ENCODE measurements at places on chromosomes 5 and 9. TPM values are rescaled to one million over a fixed set of nuclear protein-coding genes. Genes with fewer than 3 reads are reported as not detected.
A peak's percentile ranks its signal among the peaks of the same experiment; 100 is the strongest.

GRCh38 chr5:72167804-72168203 is 60.5 kb downstream of the MAP1B start:
- DNase-seq = peak; percentile 85

GRCh38 chr9:2494562-2494961 is 127.0 kb upstream of the VLDLR start:
- DNase-seq = peak; percentile 82

DNA sequence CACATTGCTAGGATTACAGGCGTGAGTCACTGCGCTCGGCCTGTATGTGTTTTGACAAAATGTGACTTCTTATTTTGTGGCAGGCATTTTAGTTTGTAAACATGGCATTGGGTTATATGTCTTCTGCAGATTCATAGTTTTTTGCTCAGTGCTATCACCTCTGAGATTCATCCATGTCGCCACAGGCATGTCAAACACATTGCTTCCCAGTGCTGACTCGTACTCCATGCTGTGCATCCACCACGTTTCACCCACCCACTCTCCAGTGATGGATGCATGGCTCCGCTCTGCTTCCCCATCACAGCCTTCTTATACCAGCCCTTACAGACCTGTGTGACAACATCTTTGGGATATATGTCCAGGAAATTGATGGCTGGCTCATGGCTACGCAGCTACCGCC is 158.8 kb downstream of the GAS1 start:
- DNase-seq = peak; percentile 45

DNA sequence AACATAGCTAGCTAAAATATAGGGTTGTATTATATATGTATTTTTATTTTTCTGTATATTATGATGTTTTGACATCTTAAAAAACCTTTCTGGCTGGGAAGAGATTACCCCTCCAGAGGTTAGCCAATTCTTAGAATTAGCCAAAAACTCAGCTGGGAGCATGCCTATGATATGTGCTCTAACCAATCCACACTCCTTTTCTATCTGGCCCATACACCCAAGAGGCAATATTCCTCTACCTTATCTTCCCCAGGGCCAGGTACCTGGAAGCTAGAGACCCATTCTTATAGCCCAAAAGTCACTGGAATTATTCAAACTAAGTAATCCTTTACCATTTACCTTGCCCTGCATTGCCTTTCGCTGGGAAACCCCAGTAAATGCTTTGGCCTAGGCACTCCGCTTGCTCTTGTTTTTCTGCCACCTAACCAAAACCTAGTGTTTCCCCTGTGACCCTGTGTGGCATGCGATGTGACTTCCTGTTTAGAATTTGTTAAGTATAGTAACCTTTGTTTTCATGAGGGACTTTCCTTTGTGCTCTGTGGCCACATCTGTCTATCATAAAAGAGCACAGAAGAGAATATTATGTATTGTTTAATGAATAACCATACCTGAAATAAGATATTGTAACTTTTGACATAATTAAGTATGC is 37.4 kb downstream of the CSNK1G3 start:
- DNase-seq = no peak

- DNase-seq = peak; percentile 63
Measured at GRCh38 chr9:111825468-111826145, 30.9 kb upstream of the SHOC1 start.

DNA sequence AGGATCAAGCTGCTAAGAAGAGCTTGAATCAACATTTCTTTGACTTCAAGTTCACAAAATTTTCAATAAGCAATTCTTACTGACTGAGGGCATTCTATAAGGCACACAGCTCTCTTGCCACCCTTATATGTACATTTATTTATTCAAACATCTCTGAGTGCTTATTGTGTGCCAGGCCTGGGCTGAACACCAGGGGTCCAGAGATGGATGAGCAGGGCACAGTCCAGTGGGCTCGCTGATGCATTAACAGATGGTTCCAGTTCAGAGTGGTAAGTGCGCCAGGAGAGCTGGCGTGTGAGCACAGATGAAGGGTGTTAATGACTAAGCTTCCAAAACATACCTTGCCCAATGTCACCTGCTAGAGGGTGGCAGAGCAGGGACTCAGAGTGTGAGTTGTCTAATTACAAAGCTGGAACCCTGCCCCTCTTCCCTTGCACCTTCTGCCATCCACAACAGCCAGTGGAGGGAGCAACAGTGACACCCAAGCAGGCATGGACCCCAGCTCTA is 24.6 kb downstream of the ALG2 start:
- no peak for DNase-seq

DNA sequence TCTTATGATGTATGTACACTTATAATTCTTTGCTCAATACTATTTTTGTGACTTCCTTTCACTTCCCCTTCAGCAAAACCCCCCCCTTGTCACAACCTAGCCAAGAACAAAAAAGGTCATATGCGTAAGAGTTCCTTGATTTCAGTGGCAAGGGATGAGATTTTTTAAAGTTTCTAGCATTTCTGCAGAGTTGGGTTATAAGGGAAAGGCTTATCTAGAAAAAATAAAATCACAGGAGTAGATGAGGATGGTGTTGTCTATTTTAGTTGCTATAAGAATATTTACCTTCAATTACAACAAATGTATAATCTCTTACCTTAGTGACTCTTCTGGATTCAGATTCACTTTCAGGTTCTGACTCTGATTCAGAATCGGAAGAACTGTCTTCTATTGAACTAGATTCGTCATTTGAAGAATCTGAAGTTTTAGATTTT is 184.6 kb downstream of the AP3B1 start:
- DNase-seq = no peak

DNA sequence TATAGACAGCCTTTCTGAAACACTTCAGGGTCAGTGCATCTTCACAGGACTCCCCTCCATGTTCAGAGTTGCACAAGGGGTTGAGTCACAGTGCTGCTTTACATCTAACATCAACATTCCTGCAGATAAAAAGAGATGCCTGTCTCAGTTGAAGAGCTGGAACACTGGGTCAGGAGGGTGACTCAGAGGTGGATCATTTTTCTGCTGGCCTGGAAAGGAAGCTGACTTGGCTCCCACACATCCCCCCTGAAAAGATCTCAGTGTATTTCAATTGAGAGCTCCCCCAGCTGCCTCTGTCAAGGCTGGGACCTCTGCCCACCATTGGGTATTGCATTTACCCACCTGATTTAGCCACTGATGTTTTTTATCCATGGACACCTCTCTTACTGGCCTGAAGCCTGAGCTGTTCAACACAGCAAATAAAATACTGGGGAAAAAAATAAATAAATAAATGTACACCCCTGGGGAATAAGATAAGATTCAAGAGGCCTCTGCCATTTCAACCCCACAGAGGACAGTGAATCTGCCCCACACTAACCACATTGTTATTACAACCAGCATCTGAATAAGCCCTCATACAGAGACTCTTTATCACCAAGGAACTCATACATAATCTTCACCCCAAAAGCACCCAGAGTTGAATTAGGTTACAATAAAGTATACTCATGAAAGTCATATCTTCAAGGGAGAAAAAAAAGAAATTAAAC is 716.4 kb downstream of the SEMA5A start:
- peak; percentile 97 for DNase-seq

- no peak for DNase-seq
Measured at GRCh38 chr5:116645627-116646026, 71.0 kb upstream of the SEMA6A start.

DNA sequence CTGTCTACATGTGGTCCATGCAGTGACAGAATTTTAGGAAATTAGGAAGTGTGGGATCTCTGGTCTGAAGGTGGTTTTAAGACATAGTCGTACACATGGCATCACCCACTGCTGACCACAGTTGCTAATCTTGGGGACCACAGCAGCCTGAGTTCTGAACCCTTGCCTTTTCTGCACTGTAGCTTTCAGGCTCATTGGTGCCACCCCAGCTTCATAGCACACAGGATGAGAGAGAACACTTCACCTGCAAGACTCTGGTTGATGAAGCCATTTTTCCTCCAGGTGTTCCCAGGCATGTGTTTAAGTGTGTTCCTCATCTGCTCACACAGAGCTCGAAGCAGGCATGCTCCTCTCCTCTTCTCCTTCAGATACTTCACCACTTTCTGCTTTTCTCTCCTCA is 68.2 kb upstream of the S1PR3 start:
- no peak for DNase-seq

DNA sequence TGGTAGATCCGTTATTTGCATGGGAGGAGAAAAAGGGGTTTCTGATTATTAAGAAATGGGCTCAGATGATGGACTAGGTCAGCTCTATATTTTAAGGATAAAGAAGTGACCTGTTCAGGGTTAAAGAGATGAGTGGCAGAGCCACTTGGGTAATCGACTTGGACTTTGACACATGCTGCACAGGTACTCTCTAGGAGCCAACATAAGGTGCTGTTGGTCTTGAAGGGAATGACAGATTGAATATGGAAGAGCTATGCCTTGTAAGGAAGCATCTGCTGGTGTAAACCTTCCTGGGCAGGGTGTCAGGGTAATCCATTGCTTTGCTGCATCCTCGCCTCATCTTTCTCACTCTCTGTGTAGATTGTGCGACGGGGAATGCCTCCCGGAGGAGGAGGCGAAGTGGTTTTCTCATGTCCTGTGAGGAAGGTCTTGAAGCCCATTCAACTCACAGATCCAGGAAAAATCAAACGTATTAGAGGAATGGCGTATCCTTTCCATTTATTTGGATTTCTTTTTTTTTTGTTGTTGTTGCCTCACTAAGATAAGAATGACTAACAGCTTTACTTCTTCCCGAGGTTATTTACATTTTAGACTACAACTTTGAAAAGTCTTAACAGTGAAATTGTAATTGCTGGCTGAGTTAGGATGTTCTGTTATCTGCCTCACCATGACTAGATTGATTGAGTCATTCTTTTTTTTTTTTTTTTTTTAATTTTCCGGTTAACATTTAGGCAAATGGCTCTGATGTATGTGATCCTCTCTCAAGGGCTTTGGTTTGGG is 41.2 kb downstream of the RCL1 start:
- DNase-seq = peak; percentile 76

GRCh38 chr9:83132768-83133167 is 69.8 kb upstream of the RASEF start:
- DNase-seq = no peak

GRCh38 chr5:37478121-37478894 is 99.2 kb downstream of the WDR70 start:
- no peak for DNase-seq

- DNase-seq = no peak
Measured at GRCh38 chr5:142901476-142902185, 131.5 kb downstream of the ARHGAP26 start.

GRCh38 chr9:4389755-4390154 is 89.9 kb upstream of the GLIS3 start:
- DNase-seq = no peak

DNA sequence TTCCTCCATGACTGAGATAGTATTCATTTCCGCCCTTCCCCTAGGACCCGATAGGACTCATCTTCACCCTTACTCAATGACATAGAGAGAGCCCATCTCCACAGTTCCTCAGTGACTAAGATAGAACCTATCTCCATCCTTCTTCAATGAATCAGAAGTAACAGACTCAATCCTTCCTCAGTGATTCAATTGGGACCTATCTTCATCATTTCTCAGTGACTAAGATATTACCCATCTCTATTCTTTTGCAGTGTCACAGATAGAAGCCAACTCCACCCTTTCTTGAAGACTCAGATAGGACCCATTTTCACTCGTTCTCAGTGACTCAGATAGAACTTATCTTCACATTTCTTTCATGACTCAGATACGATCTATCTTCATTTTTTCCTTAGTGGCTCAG is 164.6 kb downstream of the FBXO4 start:
- DNase-seq = no peak

DNA sequence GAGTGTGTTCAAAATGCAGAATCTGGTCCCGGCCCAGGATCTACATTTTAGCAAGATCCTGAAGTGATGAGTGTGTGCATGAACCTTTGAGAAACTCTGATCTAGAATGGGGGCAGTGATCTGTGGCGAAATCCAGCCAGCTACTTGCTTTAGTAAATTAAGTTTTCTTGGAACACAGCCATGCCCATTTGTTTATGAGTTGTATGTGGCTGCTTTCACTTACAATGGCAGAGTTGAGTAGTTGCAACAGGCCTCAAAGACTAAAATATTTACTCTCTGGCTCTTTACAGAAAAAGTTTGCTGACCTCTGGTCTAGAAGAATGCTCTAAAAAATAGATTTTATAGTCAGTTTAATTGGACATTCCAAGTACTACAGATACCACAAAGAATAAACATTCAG is 588.3 kb downstream of the BNC2 start:
- peak; percentile 35 for DNase-seq

DNA sequence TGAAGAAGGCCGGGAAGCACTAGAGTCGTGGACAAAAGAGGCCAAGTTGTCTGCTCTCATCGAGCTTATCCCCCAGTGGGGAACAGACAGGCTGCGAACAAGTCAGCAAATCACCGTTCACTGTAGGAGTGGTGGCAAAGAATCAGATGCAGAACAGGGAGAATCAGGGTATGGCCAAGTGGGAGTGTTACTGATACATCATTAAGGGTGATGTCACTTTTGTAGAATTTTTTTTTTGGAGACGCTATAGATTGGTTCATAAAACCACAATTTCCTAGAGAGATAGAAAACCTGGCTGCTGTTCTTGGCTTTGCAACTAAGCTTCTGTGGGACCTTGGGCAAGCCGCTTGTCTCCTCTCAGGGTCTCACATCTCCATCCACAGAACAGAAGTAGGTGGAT is 21.3 kb downstream of the SPRY4 start:
- peak; percentile 54 for DNase-seq

- DNase-seq = peak; percentile 38
Measured at GRCh38 chr9:137198051-137198901, 2.3 kb downstream of the TPRN start.

- DNase-seq = peak; percentile 1
Measured at GRCh38 chr9:21141427-21141882, at the start of gene IFNW1. Gene IFNW1 (minus strand): TSS chr9:21141832. CDS start chr9:21141570, 262 bp downstream.

DNA sequence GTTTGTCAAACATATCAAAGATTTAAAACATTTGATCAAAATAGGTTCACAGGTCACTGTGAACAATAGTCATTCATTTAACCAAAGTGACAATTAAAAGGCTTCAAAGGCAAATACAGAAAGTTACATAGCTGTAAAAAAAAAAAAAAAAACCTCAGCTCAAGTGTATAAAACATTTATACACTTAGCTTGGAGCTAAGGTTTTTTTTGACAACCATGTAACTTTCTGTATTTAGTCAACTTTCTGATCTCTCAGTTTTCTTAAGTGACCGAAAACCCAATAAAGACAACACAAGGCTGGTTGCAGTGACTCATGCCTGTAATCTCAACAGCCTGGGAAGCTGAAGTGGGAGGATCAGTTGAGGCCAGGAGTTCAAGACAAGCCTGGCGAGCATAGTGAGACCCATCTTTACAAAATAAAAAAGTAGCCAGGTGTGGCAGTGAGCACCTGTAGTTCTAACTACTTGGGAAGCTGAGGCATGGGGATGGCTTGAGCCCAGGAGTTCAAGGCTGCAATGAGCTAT is 16.4 kb upstream of the UBTD2 start:
- DNase-seq = peak; percentile 54

The INSL4 gene
- total RNA-seq = not detected

The DNAJC25 gene
- total RNA-seq = 14.4 TPM

The KCNN2 gene
- total RNA-seq = not detected

The IL4 gene
- total RNA-seq = not detected

The GADD45G gene
- not detected for total RNA-seq

The SLC35D2 gene
- total RNA-seq = 12.3 TPM

The MLANA gene
- total RNA-seq = not detected

The GALNT12 gene
- total RNA-seq = 7.8 TPM

The PRLR gene
- total RNA-seq = 14.2 TPM

The MARCHF11 gene
- not detected for total RNA-seq

The SH3TC2 gene
- 1.1 TPM for total RNA-seq

The CCDC180 gene
- 0.11 TPM for total RNA-seq

The CLTA gene
- total RNA-seq = 230 TPM

The QRFP gene
- total RNA-seq = not detected
